ENCODE measurements at places on chromosomes 7 and 10.

DNA sequence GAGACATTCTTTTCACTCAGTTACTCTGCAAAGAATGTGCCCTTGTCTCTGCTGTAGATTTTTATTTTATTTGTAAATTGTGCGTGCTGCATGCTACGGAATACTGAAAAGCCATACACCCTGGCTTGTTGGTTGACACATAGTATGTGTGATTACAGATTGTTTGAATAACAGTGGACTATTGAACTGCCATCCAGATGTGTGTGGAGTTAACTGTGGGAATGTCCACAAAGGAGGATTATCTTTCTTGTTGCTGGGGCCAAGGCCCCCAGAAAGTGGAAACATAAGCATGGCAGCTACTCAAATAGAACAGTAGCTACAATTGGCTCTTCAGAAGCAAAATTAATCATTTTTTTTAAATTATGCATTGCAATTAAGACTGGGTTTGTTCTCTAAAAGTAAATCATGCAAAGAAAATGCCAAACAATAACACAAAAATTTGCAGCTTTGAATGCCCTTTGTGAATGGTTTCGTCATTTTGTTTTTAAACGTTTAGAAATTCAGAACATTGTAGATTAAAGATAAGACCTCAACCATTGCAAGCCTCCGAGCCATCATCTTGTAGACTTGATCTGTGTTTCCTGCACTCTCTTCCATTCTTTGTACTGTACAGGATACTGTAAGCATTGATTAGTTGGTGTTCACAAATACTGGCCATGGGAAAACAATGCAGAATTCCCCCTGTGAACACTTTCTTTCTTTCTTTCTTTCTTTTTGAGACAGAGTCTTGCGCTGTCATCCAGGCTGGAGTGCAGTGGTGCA, 210.3 kb upstream of the TCF7L2 start:
- DNase-seq, result no peak

DNA sequence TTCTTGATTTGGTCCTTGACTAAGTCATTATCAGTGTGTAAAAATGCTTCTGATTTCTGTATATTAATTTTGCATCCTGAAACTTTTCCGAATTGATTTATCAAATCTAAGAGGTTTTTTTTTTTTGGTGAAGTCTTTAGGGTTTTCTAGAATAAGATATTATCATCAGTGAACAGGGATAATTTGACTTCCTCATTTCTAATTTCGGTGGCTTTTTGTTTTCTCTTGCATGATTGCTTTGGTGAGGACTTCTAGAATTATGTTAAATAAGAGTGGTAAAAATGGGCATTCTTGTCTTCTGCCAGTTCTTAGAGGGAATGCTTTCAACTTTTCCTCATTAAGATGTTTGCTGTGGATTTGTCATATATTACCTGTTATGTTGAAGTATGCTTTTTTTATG, 170.5 kb downstream of the CCDC7 start:
- no peak for DNase-seq

- DNase-seq, result no peak
Measured at GRCh38 chr10:21100190-21100589, 203.1 kb upstream of the NEBL start.

- DNase-seq, result no peak
Measured at GRCh38 chr10:59454171-59454919, 92.0 kb upstream of the FAM13C start.

- no peak for DNase-seq
Measured at GRCh38 chr10:88228130-88228529, 355.0 kb downstream of the RNLS start.

DNA sequence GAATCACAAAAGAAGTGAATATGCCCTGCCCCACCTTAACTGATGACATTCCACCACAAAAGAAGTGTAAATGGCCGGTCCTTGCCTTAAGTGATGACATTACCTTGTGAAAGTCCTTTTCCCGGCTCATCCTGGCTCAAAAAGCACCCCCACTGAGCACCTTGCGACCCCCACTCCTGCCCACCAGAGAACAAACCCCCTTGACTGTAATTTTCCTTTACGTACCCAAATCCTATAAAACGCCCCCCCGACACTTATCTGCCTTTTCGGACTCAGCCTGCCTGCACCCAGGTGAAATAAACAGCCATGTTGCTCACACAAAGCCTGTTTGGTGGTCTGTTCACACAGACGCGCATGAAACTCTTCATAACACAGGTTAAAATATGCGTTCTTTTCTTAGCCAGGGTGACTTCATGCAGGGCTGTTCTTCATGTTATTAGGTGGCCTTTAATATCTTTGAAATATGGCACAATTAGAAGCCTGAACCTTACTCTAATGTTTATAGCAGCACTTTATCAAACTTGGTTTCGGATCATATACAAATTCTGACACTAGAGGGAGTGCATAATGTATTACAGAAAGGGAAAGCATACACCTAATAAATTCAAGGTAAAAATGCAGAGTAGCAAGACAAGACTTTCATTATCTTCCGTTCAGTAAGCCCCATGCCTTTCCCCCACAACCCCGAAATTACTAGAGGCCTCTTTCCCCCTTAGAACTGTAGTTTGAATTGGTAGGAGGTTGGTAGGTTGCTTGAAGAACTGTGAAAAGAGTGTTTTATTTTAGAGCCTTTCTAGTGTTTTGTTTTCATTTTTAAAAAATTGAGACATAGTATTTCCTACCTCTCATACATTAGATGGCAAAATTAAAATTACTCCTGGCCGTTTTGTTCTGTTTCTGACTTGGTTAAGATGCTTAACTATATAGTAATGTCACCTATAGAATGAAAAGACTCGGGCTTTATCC, 117.9 kb downstream of the NPY start:
- peak; percentile 37 for DNase-seq
